ENCODE measurements at places on chromosomes 4 and X.

DNA sequence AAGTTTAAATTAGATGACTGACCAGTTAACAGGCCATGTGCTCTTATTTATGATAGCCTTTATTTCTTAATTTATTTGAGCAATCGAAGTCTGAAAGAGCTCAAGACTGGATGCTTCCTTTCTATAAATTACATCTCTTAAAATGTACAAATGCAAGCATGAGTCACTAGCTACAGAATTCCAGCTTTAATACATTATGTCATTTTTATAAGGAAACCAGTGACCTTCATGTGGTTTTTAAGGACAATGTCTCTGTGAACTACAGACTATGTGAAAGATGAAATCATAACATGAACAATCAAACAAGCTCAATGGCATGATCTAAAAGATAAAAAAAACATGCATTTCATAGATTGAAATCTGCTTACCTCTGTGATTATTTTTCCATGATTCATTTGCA, 15.4 kb downstream of the HTR2C start:
- DNase-seq = peak; percentile 2

DNA sequence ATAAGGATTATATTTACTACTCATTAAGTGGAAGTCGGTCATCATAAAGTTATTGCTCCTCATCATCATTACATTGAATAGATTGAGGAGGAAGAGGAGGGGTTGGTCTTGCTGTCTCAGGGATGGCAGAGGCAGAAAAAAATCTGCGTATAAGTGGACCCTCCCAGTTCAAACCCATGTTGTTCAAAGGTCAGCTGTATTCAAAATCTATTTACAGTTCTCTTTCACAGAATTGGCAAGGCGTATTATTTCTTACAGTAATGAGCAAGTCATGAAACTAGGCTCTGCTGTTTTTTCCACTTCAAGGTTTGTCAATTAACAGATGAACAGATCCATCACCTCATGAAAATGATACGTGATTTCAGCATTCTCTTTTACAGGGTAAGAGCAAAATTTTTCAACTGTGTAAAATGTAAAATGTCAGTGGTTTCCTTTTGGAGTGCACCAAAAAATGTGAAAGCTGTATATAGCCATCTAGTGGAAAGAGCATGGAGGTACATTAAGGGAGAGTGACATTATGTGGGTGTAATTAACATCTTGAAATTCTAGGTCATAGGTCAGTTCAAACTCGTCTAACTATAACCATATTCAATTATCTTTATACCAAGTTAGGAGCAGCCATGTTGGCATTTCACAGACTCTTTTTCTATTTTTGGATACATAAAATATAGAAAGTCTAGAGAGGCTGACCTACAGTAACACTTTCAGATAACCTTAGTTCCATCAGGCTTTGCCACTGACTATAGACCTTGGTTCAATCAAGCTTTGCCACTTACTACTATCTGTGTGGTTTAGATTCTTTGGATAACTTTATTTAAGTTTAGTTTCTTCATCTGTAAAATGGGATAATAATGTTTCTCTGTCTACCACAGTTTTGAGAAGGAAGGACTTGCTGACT, 30.1 kb downstream of the NEIL3 start:
- peak; percentile 60 for DNase-seq

- no peak for DNase-seq
These were observed 38.5 kb downstream of the LRBA start for GRCh38 chr4:150976478-150977118.

GRCh38 chrX:123193101-123193500, 9.0 kb downstream of the GRIA3 start:
- no peak for DNase-seq

- DNase-seq = no peak
These were observed 957.9 kb downstream of the ARAP2 start for GRCh38 chr4:35286434-35286833.
